ENCODE measurements at places on chromosomes 5 and 9.

DNA sequence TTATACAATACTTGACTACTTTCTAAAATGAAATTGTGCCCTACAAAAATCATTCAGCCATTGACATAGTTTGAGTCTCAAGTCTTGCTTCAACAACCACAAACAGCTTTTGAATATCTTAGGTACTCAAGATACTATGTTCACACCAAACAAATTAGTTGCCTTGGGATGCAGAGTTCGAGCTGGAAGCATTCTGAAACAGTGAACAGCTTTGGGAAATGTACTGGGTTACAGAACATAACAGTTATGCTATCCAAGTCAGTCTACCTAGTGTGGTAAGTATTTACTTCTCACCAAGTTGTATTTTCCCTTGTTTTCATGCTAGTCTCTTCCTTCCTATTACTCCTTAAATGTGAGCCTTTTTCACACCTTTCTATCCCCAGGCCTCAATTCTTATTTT is 143.2 kb downstream of the SSBP2 start:
- DNase-seq: no peak

GRCh38 chr5:159971931-159972461 is 36.9 kb upstream of the TTC1 start:
- DNase-seq: no peak

DNA sequence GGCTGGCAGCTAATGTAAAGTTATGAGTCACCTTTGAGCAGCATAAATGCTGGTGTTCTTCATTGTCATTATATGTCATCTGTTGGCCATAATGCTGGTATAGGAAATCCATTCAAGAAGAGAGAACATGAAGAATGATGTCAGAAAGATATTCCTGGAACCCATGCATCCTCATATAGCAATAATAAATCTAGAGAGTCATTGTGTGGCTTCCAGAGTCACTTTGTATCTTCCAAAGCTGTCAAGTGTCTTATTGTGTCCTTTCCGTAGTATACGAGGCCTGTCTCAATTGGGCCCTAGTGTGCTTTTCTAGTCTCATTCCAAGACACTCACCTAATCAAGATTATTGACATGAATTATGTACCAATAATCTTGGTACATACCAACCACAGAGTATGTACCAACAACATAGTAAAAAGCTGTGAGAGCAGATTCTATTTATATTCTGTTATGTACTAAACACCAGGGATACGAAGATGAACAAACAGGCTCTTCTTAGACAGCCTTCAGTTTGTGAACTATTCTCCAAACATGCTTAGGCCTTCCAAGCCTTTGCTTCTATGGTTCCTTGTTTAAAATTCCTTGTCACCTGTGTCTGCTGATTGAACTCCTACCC is 110.1 kb downstream of the ERCC6L2 start:
- DNase-seq: no peak

GRCh38 chr5:88940713-88941112 is 57.7 kb upstream of the MEF2C start:
- DNase-seq: no peak

Data from NCI-H1694 (cell line).